Breast epithelium (tissue), 4 donors: ENCODE measurements at places on chromosomes 6 and 20. TPM values are rescaled to one million over a fixed set of nuclear protein-coding genes. Genes with fewer than 3 reads are reported as not detected.

The ADAT2 gene
- 6.9 TPM for total RNA-seq

- DNase-seq = no peak
- H3K27ac ChIP-seq = no peak overlapping the region
- no peaks in the 10 kb centered on the region for H3K36me3 ChIP-seq
- H3K4me1 ChIP-seq = no peaks in the 10 kb centered on the region
- no peak overlapping the region for H3K4me3 ChIP-seq
Observed at GRCh38 chr6:25954756-25955155, 7.8 kb upstream of the TRIM38 start.

The OLIG3 gene
- total RNA-seq = not detected

The TNFRSF6B gene
- 2.8 TPM for total RNA-seq

DNA sequence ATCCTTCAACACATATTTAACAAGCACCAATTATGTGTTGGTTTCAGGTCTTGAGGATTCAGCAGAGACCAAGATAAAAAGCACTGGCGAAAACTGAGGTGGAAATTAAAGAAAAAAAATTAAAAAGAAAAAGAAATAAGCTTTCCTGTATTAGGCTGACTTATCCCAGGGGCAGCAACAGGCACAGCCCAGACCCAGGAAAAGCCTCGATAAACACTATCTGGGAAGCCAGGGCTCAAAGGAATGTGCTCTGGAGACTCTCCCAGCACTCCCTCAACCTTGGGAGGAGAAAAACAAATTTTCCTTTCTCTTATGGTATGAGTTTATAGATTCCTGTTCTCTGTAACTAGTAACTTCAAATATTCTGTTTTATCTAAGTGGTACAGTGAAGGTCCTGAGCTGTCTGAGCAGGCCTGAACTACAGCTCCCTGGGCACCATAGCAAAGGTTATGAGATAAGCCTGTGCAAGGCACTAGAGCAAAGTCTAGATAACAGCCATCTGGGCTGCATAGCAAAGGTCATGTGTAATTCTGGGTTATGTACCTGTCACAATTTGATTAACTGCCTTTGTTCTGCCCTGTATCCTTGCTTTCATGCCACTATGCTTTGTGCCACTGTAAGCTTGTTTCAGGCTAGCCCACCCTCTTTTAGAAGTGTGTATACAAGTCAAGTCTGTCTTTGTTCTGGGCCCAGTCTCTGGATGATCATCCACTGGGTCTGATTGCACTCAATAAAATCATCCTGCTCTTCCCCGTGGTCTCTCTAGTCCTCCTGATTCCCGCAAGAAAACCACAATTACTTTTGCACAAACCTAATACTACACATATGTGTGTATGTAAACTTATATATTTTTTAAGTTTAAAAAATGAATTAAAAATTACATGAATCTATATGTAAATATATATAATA lies 54.0 kb downstream of the IL22RA2 start:
- no peaks in the 10 kb centered on the region for H3K4me1 ChIP-seq
- no peaks in the 10 kb centered on the region for H3K36me3 ChIP-seq
- no peak overlapping the region for H3K27ac ChIP-seq
- no peaks in the 10 kb centered on the region for H3K27me3 ChIP-seq
- no peak overlapping the region for H3K4me3 ChIP-seq

DNA sequence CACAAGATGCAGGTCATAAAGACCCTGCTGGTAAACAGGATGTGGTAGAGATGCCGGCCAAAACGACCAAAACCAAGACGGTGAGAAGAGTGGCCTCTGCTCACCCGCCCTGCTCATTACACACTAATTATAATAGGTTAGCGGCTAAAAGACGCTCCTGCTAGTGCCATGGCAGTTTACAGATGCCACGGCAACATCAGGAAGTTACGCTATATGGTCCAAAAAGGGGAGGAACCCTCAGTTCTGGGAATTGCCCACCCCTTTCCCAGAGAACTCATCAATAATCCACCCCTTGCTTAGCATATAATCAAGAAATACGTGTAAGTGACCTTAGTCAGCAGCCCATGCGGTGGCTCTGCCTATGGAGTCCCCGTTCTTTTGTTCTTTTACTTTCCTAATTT lies 17.6 kb downstream of the BHLHE23 start:
- no peak overlapping the region for H3K4me3 ChIP-seq
- H3K27ac ChIP-seq = no peak overlapping the region
- no peak for DNase-seq
- no peaks in the 10 kb centered on the region for H3K4me1 ChIP-seq
- H3K36me3 ChIP-seq = no peaks in the 10 kb centered on the region
- H3K27me3 ChIP-seq = peaks cover 68% of the 10 kb centered on the region

The PTK7 gene
- total RNA-seq = 57.1 TPM

- no peaks in the 10 kb centered on the region for H3K4me1 ChIP-seq
- no peak for DNase-seq
- no peaks in the 10 kb centered on the region for H3K36me3 ChIP-seq
- H3K4me3 ChIP-seq = no peak overlapping the region
- no peaks in the 10 kb centered on the region for H3K27me3 ChIP-seq
Observed at GRCh38 chr6:82869493-82869892, 196.1 kb downstream of the UBE3D start.
